Thoracic aorta (tissue), 2 donors: ENCODE measurements at places on chromosomes 16 and 17. TPM values are rescaled to one million over a fixed set of nuclear protein-coding genes. Genes with fewer than 3 reads are reported as not detected.

GRCh38 chr17:75601057-75601987, 13.7 kb downstream of the MYO15B start:
- no peak for DNase-seq

GRCh38 chr16:24993722-24994686, 21.2 kb downstream of the ARHGAP17 start:
- no peak for DNase-seq

- DNase-seq = no peak
Observed at GRCh38 chr16:19210968-19211367, 42.9 kb downstream of the SYT17 start.

GRCh38 chr16:81531419-81531821, 86.8 kb downstream of the CMIP start:
- no peak for DNase-seq

- DNase-seq = no peak
Observed at GRCh38 chr17:57553991-57554825, 190.9 kb downstream of the CCDC182 start.

DNA sequence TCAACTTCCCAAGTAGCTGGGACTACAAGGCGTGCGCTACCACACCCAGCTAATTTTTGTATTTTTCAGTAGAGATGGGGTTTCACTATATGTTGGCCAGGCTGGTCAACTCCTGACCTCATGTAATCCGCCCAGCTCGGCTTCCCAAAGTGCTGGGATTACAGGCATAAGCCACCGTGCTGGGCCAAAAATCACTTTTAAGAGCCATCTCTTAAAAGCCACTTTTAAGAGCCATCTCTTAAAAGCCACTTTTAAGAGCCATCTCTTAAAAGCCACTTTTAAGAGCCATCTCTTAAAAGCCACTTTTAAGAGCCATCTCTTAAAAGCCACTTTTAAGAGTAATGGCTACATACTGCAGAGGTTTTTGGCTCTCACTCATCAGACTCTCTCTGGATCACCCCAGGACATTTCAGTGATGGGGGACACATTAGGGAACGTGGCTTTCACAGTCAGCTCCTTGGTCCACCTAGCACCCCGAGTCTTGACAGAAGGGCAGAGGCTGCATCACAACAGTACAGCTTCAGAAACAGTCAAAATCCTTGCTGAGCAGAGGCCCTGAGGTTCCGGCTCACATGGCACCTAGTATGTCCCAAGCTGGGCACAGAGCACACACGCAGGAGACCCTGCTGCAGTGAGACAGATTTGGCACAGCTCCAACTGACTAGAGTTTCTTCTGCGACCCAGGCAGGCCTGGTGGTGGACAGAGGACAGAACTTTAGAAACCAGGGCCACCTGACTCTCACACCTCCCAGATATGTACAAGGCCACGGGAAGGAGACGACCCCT, 23.6 kb downstream of the RANBP10 start:
- DNase-seq = no peak

DNA sequence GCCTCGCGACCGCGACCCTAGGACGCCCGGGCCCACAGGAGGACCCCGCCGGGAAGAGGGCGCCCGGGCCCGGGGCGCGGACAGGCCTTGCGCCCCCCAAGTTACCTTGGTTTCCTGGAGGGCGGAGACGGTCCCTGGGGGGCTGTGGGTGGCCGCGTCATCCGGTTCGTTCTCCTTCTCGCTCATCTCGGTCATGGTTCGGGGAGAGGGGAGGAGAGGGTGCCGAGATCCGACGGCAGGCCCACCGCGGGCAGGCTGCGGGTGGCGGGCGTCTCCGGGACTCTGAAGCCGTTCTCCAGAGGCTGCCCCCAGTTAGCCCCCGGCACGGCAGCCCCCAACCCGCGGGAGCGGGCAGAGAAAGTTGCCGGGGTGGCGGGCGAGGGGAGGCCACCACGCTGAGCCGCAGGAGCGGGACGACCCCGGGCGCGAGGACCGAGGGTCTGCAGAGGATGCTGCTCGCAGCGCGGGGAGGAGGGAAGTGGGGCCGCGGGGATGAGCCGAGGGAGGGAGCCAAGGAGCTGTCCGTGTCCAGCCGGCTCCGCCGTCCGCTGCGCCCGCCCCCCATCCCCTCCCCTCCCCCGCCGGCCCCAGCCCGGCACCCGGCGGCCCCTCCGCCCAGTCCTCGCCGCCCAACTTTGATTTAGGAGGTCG, at the start of gene STAC2:
STAC2 (minus strand) TSS at position 638 of the 651 bp plus-strand sequence; CDS start at position 195, 443 bp downstream.
- DNase-seq = no peak

- no peak for DNase-seq
Observed at GRCh38 chr16:56262148-56262547, 70.9 kb downstream of the GNAO1 start.

- DNase-seq = no peak
Observed at GRCh38 chr16:53666786-53667415, 36.8 kb downstream of the RPGRIP1L start.

GRCh38 chr17:49583889-49584288, 8.2 kb downstream of the NXPH3 start:
- no peak for DNase-seq

FADS6 gene
- total RNA-seq = not detected

SMIM36 gene
- total RNA-seq = not detected

CDR2 gene
- total RNA-seq = 41.2 TPM

TMEM107 gene
- total RNA-seq = 8.4 TPM
